ENCODE measurements at places on chromosomes 3 and 15. TPM values are rescaled to one million over a fixed set of nuclear protein-coding genes. Genes with fewer than 3 reads are reported as not detected.

The COL6A5 gene
- total RNA-seq: not detected

The FBXW12 gene
- not detected for total RNA-seq

The SMCO1 gene
- total RNA-seq: not detected

The MKRN2OS gene
- not detected for total RNA-seq

The HRH1 gene
- total RNA-seq: 4.6 TPM

The RBP2 gene
- not detected for total RNA-seq

The ZNF860 gene
- 8.9 TPM for total RNA-seq

The PRSS50 gene
- total RNA-seq: 0.13 TPM

The MEIS2 gene
- 9.3 TPM for total RNA-seq

The HAUS2 gene
- total RNA-seq: 42.4 TPM

The RYK gene
- 82.7 TPM for total RNA-seq

The GOLGA8S gene
- 0.15 TPM for total RNA-seq

The TFG gene
- 159 TPM for total RNA-seq

The FRMD5 gene
- total RNA-seq: 18.3 TPM

The TUSC7 gene
- total RNA-seq: not detected

The NDN gene
- not detected for total RNA-seq

The DNAJA4 gene
- 11.1 TPM for total RNA-seq

The NEK10 gene
- total RNA-seq: 5.7 TPM

The PLSCR2 gene
- 0.54 TPM for total RNA-seq

The SNTN gene
- total RNA-seq: not detected

The CAPN3 gene
- 0.31 TPM for total RNA-seq

The TMEM212 gene
- total RNA-seq: not detected

The CTXN2 gene
- total RNA-seq: 0.05 TPM

The PDIA5 gene
- 53.6 TPM for total RNA-seq

The FGF7 gene
- total RNA-seq: not detected
